Spleen (tissue), 13 donors: ENCODE measurements at places on chromosomes 6 and 20. TPM values are rescaled to one million over a fixed set of nuclear protein-coding genes. Genes with fewer than 3 reads are reported as not detected.

Gene C20orf204
- total RNA-seq = 2.7 TPM

Gene C20orf144
- not detected for total RNA-seq

Gene HRH3
- total RNA-seq = not detected

Gene MYBL2
- total RNA-seq = 8.5 TPM

Gene XKR7
- total RNA-seq = 0.21 TPM

Gene CCN5
- 1.5 TPM for total RNA-seq

Gene PLAGL2
- 14.2 TPM for total RNA-seq

Gene ARFGEF3
- 3.1 TPM for total RNA-seq
